ENCODE measurements at places on chromosomes 13 and 19.

GRCh38 chr19:33393286-33394005, 19.9 kb downstream of the CEBPG start:
- no peak for DNase-seq

- no peak for DNase-seq
These were observed 514 bp upstream of the ARGLU1 start for GRCh38 chr13:106568299-106569003.

DNA sequence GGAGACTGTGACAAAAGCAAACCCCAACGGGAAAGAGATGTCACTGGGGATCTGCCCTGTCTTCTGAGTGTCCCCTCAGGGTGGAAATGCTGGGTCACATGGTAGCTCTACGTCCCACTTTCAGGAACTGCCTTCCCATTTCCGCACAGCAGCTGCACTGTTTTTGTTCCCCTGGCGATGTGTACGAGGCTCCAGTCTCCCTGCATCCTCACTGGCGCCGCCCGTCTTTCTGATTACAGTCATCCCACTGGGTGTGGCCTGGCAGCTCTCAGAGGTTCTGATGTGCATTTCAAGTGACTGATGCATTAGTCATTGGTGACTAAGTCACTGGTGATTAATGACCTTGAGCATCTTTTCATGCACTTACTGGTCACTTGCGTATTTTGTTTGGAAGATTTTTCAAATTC, 21.2 kb downstream of the PCID2 start:
- DNase-seq = peak; percentile 68

DNA sequence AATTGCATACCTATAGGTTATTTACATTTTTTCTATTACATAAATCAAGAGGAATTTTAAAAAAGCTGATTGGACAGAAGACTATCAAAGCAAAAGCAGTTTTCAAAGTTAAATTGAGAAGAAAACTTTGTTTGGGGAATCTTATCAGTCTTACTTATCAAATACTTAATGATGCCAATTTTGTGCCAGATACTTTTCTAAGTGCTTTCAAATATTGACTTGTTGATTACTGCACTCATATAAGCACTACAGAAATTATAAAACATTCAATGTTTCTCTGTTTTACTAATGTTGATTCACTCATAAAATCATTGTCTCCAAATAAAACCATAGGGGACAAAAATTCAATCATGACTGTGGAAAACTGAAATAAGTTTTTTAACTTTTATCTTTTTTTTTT, 36.2 kb downstream of the PCDH9 start:
- no peak for DNase-seq

- no peak for DNase-seq
These were observed 102.5 kb downstream of the FAM216B start for GRCh38 chr13:42883771-42884467.

DNA sequence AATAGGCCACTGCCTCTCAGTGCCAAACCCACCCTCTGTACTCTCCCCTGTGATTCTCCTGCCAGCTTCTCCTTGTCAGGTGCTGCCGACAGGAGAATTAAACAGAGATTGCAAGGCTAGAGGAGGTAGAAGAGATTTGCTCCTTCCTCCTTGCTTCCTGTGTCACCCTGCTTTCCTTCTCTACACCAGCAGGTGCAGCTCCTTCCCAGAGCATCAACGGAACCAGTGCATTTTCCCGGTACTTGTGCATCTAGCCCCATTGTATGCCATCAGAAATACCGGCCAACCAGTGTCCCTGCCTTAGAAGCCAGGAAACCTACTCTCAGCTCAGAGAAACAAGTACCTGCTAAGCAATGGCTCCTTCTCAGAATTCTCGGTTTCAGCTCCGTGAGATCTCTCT, 253.2 kb downstream of the SUCLA2 start:
- DNase-seq = no peak

DNA sequence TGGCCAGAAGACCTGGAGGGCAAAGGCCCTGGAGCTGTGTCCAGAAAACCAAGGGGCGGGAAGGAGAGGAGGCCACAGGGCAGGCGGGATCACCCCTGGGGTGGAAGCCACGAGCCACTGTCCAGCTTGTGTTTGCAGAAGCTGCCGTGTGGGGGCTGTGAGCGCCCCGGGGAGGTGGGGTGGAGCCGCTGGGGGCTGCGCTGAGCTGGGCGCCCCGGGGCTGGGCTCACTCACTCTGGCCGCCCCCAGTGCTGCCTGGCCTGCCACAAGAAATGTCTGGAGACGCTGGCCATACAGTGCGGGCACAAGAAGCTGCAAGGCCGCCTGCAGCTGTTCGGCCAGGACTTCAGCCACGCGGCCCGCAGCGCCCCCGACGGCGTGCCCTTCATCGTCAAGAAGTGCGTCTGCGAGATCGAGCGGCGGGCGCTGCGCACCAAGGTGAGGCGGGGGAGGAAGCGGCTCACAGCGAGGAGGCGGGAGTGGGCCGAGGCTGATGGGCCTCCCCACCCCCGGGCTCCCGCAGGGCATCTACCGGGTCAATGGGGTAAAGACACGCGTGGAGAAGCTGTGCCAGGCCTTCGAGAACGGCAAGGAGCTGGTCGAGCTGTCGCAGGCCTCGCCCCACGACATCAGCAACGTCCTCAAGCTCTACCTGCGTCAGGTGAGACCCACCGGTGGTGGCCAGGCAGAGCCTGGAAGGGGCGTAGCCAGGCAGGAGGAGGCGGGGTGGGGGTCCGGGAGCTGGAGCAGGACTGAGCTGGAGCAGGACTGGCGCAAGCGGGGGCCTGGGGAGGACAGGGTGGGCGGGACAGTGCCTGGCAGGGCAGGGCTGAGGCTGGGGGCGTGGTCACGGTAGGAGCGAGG, 13.6 kb downstream of the POLR2E start:
- DNase-seq = no peak

- no peak for DNase-seq
These were observed 1.3 kb upstream of the SYCN start for GRCh38 chr19:39205449-39205764.

GRCh38 chr19:49022116-49022515, 2.0 kb downstream of the CGB3 start:
- no peak for DNase-seq

DNA sequence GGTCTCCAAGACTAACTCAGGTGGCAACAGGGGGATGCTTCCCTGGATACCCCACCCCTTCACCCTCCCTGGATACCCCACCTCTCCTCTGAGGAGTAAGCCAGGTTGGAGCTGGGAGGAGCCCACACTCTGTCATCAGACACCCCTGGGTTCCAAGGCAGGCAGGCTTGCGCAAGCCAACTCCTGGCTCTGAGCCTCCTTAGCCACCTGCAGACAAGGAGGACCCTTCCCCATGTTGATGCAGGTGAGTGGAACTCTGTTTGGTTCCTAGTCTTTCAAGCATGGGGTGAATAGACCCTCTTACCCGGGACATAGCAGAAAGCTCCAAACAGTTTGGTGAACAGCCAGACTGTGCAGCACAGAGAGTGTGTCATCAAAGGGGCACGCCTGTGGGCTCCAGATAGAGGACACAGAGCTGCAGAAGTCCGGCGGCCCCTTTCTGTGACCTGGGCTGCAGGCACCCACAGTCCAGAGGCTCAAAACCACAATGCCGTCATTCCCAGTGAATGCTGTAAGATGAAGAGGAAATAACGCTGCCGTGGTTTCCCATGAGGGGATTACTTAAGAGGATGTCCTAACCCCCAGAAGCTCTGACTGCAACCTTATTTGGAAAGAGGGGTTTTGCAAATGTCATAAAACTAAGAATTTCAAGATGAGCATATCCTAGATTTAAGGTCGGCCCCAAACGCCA, 12.1 kb upstream of the HAS1 start:
- no peak for DNase-seq

GRCh38 chr13:87698268-87698667, 27.1 kb downstream of the SLITRK5 start:
- DNase-seq = no peak

DNA sequence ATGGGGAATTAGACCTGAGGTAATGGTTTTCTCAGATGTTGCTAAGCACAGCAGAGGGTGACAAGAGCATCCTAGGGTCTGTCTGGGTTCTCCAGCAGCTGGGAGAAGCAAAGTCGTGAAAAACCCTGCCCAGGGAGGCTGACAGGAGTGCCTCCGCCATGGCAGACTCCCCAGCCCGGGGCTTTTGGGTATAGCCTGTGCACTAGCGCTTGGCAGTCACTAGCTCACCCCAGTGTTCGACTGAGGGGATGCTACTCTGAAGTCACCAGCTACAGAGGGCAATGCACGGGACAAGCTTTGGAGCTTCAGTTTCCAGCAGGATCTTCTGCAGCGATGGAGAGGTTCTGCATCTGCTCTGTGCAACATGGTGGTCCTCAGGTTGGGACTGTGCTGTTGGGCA, 87.5 kb downstream of the ING1 start:
- no peak for DNase-seq

GRCh38 chr13:108984251-108984920, 355.0 kb downstream of the MYO16 start:
- DNase-seq = no peak

GRCh38 chr13:50797091-50797490, 46.4 kb downstream of the DLEU7 start:
- no peak for DNase-seq

GRCh38 chr13:64810750-64811149, 2419.4 kb downstream of the PCDH9 start:
- DNase-seq = no peak

- no peak for DNase-seq
These were observed 10.8 kb upstream of the CCDC97 start for GRCh38 chr19:41299046-41299754.

- DNase-seq = no peak
These were observed 41.0 kb downstream of the HS6ST3 start for GRCh38 chr13:96130818-96131340.

DNA sequence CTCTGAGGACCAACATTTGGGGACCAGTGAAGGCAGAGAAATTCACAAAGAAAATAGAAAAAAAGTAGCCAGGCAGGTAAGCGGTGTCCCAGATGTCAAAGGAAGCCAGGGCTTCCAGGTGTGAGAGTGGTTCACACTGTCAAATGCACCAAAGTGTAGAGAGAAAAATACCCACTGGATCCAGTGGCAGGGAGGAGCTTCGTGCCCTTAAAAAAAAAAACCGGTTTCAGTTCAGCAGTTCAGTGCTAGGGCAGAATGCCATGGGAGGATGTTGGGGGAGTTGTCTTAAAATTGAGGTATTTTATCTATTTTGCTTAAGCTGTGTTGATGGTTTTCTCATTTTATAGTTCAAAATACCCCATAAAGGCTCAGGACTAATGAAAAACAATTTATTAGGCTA, 47.8 kb upstream of the C1QTNF9 start:
- peak; percentile 17 for DNase-seq

DNA sequence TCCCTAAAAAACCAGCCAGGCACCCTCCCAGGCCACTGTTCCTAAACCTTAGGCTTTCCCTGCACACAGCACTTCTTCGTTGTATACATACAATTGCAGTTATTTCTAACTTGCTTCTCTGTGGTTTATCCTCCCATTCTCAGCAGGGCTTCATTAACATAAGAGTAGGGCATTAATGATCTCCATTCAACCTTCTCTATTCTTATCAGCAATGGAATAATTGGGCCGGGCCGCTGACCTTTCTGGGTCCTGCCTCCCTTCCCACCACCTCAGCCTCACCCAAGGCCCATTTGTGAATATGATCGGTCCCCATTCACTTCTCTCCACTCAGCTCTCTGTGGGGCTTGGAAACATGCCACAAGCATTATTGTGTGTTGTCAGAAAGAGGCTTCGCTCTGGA, 184.2 kb downstream of the SUCLA2 start:
- DNase-seq = no peak

DNA sequence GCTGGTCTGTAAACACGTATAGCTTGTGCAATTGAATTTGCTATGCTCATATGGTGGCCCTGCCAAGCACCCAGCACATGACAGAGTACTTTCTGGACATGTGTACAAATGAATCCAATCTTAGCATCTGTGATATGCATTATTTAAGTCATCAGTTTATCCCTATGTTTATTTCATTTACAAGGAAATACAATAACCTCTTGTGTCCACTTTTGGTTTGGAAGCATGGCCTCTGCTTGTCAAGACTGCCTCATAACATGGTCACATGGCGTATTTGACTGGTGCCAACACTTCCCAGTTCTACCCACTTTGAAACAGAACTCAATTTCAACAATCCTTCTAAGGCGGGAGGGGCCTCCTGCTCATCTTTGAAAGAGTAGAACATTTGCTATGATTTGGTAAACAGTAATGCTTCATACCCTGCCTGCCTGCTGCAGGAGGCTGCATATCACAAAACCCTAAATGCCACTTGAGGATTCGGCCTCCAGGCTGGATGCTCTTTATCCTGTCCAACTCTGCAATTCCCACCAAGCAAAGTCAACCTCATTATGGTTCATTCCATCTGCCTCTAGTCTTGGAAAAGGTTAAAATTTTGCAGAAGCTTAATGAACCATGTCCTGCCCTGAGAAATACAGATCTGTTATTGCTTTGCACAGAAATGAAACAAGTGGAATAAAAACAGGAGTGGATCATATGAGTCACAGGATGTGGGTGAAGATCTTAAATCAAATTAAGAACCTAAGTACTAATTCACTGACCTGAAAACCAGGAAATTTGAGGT, 151.3 kb downstream of the CYSLTR2 start:
- DNase-seq = no peak

DNA sequence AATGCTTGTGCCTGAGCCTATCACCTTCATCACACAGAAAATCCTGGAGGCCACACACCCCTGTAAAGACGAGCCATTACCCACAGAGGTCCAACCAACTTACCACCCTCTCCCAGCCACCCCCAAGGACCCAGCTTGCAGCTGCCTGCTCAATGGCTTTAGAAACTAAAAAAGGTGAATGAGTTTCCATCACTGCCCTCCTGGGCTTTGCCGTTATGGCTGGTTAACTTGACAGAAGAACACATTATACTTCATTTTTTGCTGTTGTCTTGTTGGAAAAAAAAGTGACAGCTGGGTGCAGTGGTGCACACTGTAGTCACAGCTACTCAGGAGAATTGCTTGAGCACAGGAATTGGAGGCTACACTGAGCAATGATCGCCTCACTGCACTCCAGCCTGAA, 17.4 kb upstream of the FEM1A start:
- DNase-seq = no peak

- DNase-seq = no peak
These were observed 12.3 kb downstream of the TUBGCP3 start for GRCh38 chr13:112575675-112576074.

- no peak for DNase-seq
These were observed 19.8 kb upstream of the ATP11A start for GRCh38 chr13:112669881-112670499.

DNA sequence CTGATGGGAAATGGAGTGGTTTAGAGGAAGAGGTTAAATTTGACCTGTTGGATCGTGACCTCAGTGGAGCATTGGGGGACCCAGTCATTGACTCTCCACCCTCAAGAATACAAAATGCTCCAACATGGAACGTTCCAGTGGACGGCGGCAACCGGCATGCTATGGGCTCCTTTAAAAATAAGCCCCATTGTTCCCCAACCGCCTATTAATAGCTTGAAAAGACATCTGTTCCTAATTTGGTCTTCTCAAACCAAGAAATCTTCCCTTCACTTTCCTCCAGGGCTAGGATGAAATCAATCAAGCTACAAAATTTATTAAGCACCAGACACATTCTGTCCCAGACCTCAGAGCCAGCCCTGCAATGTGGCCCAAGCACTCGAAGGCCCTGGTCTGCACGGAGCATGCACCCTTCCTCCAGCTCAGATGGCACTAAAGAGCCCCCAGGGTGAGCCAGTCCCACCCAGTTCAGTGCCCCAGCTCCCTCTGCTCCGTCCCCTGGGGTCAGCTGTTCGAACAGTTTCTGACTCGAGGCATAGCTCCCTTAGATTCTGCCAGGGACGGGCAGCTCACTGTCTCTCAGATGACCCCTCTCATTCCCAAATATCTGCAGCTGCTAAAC, 22.5 kb upstream of the VSTM2B start:
- no peak for DNase-seq
